Adrenal gland (tissue), 19 donors: ENCODE measurements at places on chromosomes 7 and 10. TPM values are rescaled to one million over a fixed set of nuclear protein-coding genes. Genes with fewer than 3 reads are reported as not detected.

- DNase-seq = no peak
These were observed 139.8 kb downstream of the ARHGAP22 start for GRCh38 chr10:48464871-48465736.

- no peak for DNase-seq
These were observed 29.9 kb upstream of the DDX50 start for GRCh38 chr10:68871105-68871711.

DNA sequence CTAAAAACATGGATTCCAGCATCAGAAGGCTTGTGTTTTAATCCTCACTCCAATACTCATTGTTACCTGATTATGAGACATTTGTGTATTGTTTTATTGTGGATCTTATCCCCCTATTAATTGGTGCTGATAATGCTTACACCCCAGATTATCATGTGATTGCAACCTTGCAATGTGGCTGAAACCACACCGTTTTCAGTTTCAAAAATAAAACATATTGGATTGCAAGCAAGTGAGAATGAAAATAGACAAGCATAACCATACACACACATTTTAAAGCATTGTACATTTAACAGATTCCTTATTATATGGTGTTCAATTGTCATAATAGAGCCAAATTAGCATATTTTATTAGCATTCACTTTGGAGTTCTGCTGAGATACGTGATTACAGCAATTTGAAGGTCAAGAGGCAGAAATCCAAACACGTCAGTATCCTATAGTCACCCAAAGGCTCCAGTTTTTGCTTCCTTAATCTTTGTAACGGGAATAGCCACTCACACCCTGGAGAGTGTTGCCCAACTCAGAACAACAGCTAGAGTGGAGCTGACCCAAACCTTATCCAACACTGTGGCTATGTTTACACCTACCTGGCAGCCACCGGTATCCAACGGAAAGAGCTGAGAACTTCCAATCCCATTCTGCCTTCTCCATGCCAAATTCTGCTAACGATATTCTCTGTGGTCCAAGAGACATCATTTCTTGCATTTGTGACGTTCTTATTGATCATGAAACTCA lies 317.1 kb upstream of the KLF6 start:
- DNase-seq = no peak

Gene PIK3CG
- polyA plus RNA-seq = 0.97 TPM

- DNase-seq = no peak
These were observed 75.7 kb upstream of the FAM133B start for GRCh38 chr7:92665926-92666325.

Gene PARD3
- 17.0 TPM for polyA plus RNA-seq
